Thoracic aorta (tissue), 2 donors: ENCODE measurements at places on chromosomes 3 and 15.

DNA sequence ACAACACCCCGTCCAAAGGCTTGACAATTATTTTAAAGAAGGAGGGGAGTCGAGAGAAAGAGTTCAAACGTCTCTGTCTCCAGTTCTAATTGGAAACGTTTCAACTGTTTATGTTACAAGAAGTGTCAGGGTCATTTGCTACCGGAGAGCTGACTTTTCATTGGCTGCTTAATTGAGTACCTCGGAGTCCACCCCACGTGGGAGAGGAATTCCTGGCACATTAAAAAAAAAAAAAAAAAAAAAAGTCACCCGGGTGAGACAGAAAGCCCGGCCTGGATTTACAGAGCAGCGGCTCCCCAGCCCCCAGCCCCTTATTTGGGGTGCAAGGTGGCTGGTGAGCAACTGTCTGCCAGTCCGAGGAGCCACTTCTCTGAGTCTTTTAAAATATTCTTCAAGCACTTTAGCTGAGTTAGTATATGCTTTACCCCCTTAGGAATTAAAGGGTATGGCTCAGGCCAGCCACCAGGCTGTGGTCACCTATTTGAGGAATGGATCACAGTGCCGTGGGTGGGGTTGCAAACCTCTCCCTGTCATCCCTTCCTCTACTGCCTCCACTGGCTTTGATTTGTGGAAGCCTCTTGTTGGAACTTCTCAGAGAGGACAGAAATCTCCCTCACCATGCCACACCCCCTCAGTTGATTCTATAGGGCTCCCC is 3.9 kb upstream of the TLE3 start:
- peak; percentile 13 for DNase-seq
- H3K36me3 ChIP-seq, result no peaks in the 10 kb centered on the region
- peaks cover 32% of the 10 kb centered on the region for H3K4me1 ChIP-seq
- H3K27ac ChIP-seq, result no peak overlapping the region
- peak overlapping the region; percentile 62 for H3K4me3 ChIP-seq
- no peaks in the 10 kb centered on the region for H3K27me3 ChIP-seq

DNA sequence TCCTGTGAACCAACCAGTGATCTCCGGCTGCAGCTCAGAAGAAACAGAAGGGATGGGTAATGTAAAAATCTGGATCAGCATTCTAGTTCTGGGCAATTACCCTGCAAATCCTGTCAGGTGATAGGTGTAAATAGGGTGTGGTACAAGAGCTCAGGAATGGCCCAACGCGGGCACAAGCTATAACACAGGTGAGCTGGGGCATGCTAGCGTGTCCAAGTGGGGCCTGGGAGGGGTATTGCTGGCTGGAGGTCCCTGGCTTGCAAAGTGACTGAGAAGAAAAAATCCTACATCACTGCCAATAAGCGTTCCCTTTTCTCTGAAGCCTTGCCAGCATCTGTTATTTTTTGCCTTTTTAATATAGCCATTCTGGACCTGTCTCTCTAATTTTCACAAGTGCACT is 9.7 kb upstream of the CHST2 start:
- H3K4me3 ChIP-seq, result no peak overlapping the region
- H3K27me3 ChIP-seq, result no peaks in the 10 kb centered on the region
- no peak overlapping the region for H3K27ac ChIP-seq
- H3K4me1 ChIP-seq, result no peaks in the 10 kb centered on the region
- H3K36me3 ChIP-seq, result no peaks in the 10 kb centered on the region
- no peak for DNase-seq

GRCh38 chr3:32522682-32523081 is 20.0 kb upstream of the CMTM6 start:
- no peak overlapping the region for H3K27ac ChIP-seq
- H3K36me3 ChIP-seq, result peaks cover 19% of the 10 kb centered on the region
- H3K4me1 ChIP-seq, result no peaks in the 10 kb centered on the region
- H3K4me3 ChIP-seq, result no peak overlapping the region
- H3K27me3 ChIP-seq, result no peaks in the 10 kb centered on the region

GRCh38 chr15:51856714-51857380 is 27.4 kb downstream of the TMOD3 start:
- H3K27ac ChIP-seq, result no peak overlapping the region
- H3K4me1 ChIP-seq, result peaks cover 14% of the 10 kb centered on the region
- no peaks in the 10 kb centered on the region for H3K27me3 ChIP-seq
- no peak for DNase-seq

DNA sequence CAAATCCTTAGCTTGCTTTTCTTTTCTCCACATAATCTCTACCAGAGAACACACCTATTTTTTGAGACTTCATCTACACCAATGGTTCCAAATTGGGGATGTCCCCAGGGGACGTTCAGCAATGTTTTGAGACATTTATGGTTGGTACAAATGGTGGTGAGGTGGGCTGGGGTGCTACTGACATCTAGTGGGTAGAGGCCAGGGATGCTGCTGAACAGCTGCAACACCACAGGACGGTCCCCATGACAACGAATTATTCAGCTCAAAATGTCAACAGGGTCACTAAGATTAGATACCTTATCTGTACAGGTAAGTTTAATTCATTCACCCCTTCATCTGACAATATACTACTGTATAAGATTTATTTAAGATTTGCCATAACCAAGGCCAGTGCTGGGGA is 14.4 kb downstream of the GK5 start:
- H3K27me3 ChIP-seq, result no peaks in the 10 kb centered on the region
- H3K4me3 ChIP-seq, result no peak overlapping the region
- peaks cover 32% of the 10 kb centered on the region for H3K4me1 ChIP-seq
- DNase-seq, result no peak
- peaks cover 5% of the 10 kb centered on the region for H3K36me3 ChIP-seq
- peak overlapping the region; percentile 72 for H3K27ac ChIP-seq

DNA sequence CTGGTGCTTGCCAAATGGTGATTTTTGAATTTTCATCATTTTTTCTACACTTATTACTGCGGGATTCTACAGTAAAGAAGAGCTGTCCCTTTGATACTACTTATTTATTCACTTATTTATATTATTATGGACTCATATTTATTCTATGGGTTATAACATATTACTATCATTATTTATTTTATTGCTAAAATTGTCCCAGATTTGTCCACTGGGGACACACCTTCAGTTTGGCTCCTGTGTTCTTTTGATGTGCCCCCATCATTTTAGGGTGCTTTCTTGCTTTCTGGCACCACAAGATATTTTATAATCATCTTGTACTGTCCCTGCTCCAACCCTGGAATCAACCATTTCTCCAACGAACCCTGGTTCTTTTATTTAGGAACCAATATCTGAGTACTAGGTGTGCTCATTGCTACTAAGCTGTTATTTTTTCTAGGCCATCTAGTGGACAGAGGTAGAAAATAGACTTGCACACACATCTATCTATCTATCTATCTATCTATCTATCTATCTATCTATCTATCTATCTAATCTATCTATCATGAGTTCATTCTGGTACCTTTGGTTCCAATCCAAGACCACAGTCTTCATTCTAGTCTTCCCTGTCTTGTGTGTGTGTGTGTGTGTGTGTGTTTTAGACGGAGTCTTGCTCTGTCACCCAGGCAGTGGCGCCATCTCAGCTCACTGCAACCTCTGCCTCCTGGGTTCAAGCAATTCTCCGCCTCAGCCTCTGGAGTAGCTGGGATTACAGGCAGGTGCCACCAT is 16.0 kb downstream of the SLC22A14 start:
- H3K36me3 ChIP-seq, result no peaks in the 10 kb centered on the region
- no peak for DNase-seq
- no peaks in the 10 kb centered on the region for H3K4me1 ChIP-seq
- H3K4me3 ChIP-seq, result no peak overlapping the region
- H3K27me3 ChIP-seq, result no peaks in the 10 kb centered on the region
- H3K27ac ChIP-seq, result no peak overlapping the region

DNA sequence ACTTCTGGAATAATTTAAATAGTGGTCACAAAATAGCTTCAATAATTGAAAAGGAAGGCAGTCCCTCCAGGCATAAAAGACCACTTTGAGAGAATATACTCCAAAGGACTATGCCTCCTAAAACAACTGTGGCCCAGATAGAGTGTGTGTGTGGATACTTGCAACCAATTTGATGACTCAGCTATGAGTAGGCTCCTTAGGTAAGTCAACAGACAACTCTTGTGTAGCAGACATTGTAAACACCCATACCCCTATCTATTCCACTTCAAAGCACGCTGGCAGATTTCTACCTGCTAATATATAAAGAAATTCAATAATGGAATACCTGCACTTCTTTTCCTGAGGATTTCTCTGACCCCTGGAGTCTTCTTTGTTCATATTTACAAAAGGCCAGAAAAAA is 254.5 kb downstream of the NEK10 start:
- no peak overlapping the region for H3K4me3 ChIP-seq
- DNase-seq, result no peak
- H3K27ac ChIP-seq, result no peak overlapping the region
- no peaks in the 10 kb centered on the region for H3K27me3 ChIP-seq

GRCh38 chr3:123373474-123373987 is 75.4 kb downstream of the ADCY5 start:
- H3K4me1 ChIP-seq, result peaks cover 30% of the 10 kb centered on the region
- H3K27ac ChIP-seq, result peak overlapping the region; percentile 95
- no peaks in the 10 kb centered on the region for H3K36me3 ChIP-seq
- DNase-seq, result no peak
